ENCODE measurements at places on chromosomes 5 and 9.
A peak's percentile ranks its signal among the peaks of the same experiment; 100 is the strongest.

- DNase-seq, result peak; percentile 38
- H3K27ac ChIP-seq, result peak overlapping the region; percentile 86
- peaks cover 53% of the 10 kb centered on the region for H3K4me1 ChIP-seq
- no peak overlapping the region for H3K4me3 ChIP-seq
- H3K27me3 ChIP-seq, result no peaks in the 10 kb centered on the region
These were observed 220.4 kb downstream of the ARRDC3 start for GRCh38 chr5:91162534-91163381.

DNA sequence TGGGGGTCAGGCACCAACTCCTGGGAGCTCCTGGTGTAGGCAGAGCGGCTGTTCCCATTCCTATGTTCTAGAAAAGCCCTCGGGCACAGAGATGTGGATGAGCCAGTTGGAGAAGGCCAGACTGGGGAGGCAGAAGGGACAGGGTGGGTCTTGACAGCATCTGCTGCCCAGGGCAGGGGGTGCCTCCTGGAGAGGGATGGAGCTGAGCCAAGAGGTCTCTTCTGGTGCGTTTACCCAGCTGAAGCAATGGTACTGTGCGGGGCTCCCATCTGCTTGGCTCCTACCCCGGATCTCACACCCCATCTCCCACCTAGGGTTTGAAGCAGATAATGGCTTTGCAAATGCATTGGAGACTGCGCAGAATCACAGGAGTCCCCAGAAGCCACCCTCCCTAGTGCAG lies 41.3 kb downstream of the SHB start:
- no peaks in the 10 kb centered on the region for H3K36me3 ChIP-seq
- no peaks in the 10 kb centered on the region for H3K27me3 ChIP-seq
- DNase-seq, result no peak
- peak overlapping the region; percentile 87 for H3K27ac ChIP-seq

- no peaks in the 10 kb centered on the region for H3K4me1 ChIP-seq
- H3K4me3 ChIP-seq, result no peak overlapping the region
- H3K27me3 ChIP-seq, result no peaks in the 10 kb centered on the region
- no peak overlapping the region for H3K27ac ChIP-seq
- DNase-seq, result no peak
- no peaks in the 10 kb centered on the region for H3K36me3 ChIP-seq
These were observed 46.4 kb downstream of the SEMA5A start for GRCh38 chr5:9499498-9499876.

- H3K27ac ChIP-seq, result peak overlapping the region; percentile 14
- no peaks in the 10 kb centered on the region for H3K27me3 ChIP-seq
- H3K36me3 ChIP-seq, result peaks cover 2% of the 10 kb centered on the region
- H3K4me1 ChIP-seq, result peaks cover 14% of the 10 kb centered on the region
These were observed 102.4 kb downstream of the CDK5RAP2 start for GRCh38 chr9:120477534-120478001.

- no peak overlapping the region for H3K4me3 ChIP-seq
- peak overlapping the region; percentile 77 for H3K27ac ChIP-seq
- no peaks in the 10 kb centered on the region for H3K27me3 ChIP-seq
- DNase-seq, result no peak
- H3K4me1 ChIP-seq, result peaks cover 77% of the 10 kb centered on the region
These were observed 10.2 kb downstream of the TNFAIP8 start for GRCh38 chr5:119365847-119366539.

DNA sequence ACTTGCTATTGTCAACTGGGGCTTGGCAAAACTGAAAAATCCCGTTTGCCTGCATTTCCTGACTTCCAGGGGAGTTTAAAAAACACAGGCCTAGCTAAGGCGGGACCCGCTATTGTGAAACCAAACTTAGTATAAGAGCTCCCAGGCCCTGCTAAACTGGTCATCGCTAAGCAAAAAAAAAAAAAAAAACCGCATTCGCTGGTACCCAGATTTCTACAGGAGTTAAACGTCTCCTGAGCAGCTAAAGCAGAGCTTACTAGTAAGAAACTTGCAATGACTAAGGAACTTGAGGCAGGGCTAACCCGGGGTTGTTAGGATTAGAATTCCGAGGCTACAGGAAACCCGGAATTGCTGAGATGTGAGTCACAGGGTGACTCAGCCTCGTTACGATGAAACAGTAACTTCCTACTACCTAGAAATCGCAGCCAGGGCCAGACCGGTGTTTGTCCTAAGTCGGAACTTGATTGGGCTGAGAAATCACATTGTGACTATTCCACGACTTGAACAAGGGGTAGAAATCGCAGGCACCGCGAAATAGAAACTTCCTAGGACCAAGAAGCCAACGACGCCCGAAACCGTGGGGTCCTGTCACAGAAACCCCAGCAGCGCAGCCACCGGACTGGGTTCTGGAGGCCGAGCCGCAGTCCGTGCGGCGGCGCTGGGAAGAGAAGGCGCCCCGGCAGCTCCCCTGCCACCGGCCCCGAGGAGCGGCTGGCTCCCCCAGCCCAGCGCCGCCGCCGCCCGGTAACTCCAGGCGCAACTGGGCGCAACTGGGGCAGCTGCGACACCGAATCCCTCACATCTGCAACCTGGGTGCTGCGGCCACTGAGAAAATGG lies 89.4 kb downstream of the ANXA2R start:
- H3K27ac ChIP-seq, result peak overlapping the region; percentile 93
- peaks cover 16% of the 10 kb centered on the region for H3K4me1 ChIP-seq
- H3K36me3 ChIP-seq, result no peaks in the 10 kb centered on the region
- H3K27me3 ChIP-seq, result peaks cover 6% of the 10 kb centered on the region
- peak overlapping the region; percentile 69 for H3K4me3 ChIP-seq

- H3K36me3 ChIP-seq, result no peaks in the 10 kb centered on the region
- no peak for DNase-seq
- no peak overlapping the region for H3K27ac ChIP-seq
- no peaks in the 10 kb centered on the region for H3K4me1 ChIP-seq
- no peak overlapping the region for H3K4me3 ChIP-seq
These were observed 212.9 kb downstream of the MAPKAP1 start for GRCh38 chr9:125493881-125494652.

- no peak for DNase-seq
- peaks cover 6% of the 10 kb centered on the region for H3K4me1 ChIP-seq
- no peak overlapping the region for H3K4me3 ChIP-seq
- H3K36me3 ChIP-seq, result no peaks in the 10 kb centered on the region
These were observed 11.1 kb upstream of the ARAP3 start for GRCh38 chr5:141692919-141693725.

GRCh38 chr5:143384865-143385657 lies 18.4 kb downstream of the NR3C1 start:
- peaks cover 38% of the 10 kb centered on the region for H3K36me3 ChIP-seq
- H3K4me3 ChIP-seq, result no peak overlapping the region
- DNase-seq, result no peak
- H3K27ac ChIP-seq, result no peak overlapping the region

GRCh38 chr5:145449794-145450193 lies 385.3 kb downstream of the PRELID2 start:
- H3K4me3 ChIP-seq, result no peak overlapping the region
- H3K27me3 ChIP-seq, result no peaks in the 10 kb centered on the region
- no peak for DNase-seq

DNA sequence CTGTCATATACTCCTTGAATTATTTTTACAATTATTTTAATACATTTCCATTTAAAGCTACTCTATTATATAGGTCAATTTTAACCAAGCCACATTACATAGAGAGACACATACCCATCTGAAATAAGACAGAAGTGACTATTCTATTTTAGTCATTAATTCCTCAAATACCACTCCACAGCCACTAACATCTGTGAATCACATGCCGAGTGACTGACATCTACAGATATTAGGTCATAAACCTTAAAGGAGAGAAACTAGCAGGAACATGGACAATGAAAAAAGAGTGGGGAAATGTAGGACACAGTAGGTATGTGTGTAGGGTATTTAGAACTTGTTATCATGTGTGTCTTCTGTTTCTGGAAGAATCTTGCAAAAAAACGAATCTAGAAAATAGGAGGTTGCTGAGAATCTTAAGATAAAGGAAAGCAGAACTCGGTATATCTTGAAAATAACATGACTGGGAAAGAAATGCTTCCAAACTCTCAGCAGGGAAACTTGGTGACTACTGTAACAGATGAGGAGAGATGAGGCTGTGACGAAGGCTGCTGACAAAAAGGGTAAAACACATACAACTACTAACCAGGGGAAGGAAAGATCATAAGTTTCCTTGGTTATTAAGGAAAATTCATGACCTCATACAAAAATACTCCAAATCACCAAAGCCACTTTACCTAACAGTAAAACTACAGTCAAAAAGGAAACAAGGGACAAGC lies 84.6 kb downstream of the PLPP1 start:
- no peaks in the 10 kb centered on the region for H3K4me1 ChIP-seq
- H3K27ac ChIP-seq, result no peak overlapping the region
- no peaks in the 10 kb centered on the region for H3K36me3 ChIP-seq
- H3K27me3 ChIP-seq, result no peaks in the 10 kb centered on the region

GRCh38 chr5:176630681-176631222 lies 277 bp downstream of the EIF4E1B start:
- no peak overlapping the region for H3K27ac ChIP-seq
- no peak overlapping the region for H3K4me3 ChIP-seq
- no peak for DNase-seq
- H3K4me1 ChIP-seq, result peaks cover 35% of the 10 kb centered on the region

GRCh38 chr9:134724202-134724911 lies 82.8 kb downstream of the COL5A1 start:
- no peak for DNase-seq
- peak overlapping the region; percentile 48 for H3K27ac ChIP-seq
- no peaks in the 10 kb centered on the region for H3K4me1 ChIP-seq
- no peaks in the 10 kb centered on the region for H3K27me3 ChIP-seq
- H3K4me3 ChIP-seq, result no peak overlapping the region
- H3K36me3 ChIP-seq, result no peaks in the 10 kb centered on the region

GRCh38 chr5:68231414-68232076 lies 16.0 kb downstream of the PIK3R1 start:
- DNase-seq, result no peak
- H3K27me3 ChIP-seq, result no peaks in the 10 kb centered on the region
- no peak overlapping the region for H3K4me3 ChIP-seq
- H3K4me1 ChIP-seq, result no peaks in the 10 kb centered on the region
- no peak overlapping the region for H3K27ac ChIP-seq
- H3K36me3 ChIP-seq, result peaks cover 47% of the 10 kb centered on the region

GRCh38 chr9:138071731-138072130 lies 194.1 kb downstream of the CACNA1B start:
- no peak overlapping the region for H3K4me3 ChIP-seq
- H3K27ac ChIP-seq, result no peak overlapping the region
- H3K27me3 ChIP-seq, result no peaks in the 10 kb centered on the region
- no peaks in the 10 kb centered on the region for H3K4me1 ChIP-seq
- no peak for DNase-seq

GRCh38 chr5:113052041-113052795 lies 75.6 kb downstream of the DCP2 start:
- no peak overlapping the region for H3K27ac ChIP-seq
- H3K4me1 ChIP-seq, result peaks cover 7% of the 10 kb centered on the region
- DNase-seq, result no peak
- no peak overlapping the region for H3K4me3 ChIP-seq

DNA sequence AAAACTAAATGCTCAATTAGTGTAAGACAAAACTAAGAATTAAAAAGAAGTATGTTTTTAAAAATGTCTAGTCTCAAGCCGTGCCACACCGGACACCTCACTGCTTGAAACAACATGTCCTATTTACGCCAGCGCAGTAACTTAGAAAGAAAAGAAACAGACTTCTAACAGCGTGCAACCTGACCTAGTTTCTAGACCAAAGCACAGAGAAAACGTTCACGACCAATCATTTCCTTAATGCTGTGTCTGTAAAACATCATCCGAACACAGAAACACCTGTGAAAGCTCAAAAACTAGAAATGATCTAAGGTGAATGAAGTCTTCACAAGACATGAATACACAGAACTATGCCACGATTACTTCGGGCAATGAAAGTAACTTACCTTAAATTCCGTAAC lies 4.0 kb downstream of the BRD9 start:
- H3K4me1 ChIP-seq, result peaks cover 19% of the 10 kb centered on the region
- H3K27ac ChIP-seq, result no peak overlapping the region
- H3K27me3 ChIP-seq, result no peaks in the 10 kb centered on the region
- no peak for DNase-seq
- peaks cover 79% of the 10 kb centered on the region for H3K36me3 ChIP-seq

- no peak overlapping the region for H3K27ac ChIP-seq
- H3K4me3 ChIP-seq, result no peak overlapping the region
- H3K36me3 ChIP-seq, result no peaks in the 10 kb centered on the region
- H3K4me1 ChIP-seq, result no peaks in the 10 kb centered on the region
These were observed 250.8 kb upstream of the IRX2 start for GRCh38 chr5:3002230-3002629.

- DNase-seq, result no peak
- H3K4me3 ChIP-seq, result no peak overlapping the region
- no peaks in the 10 kb centered on the region for H3K36me3 ChIP-seq
- no peaks in the 10 kb centered on the region for H3K27me3 ChIP-seq
These were observed 105.9 kb downstream of the DMXL1 start for GRCh38 chr5:119176785-119177184.
